ENCODE measurements at places on chromosomes 3 and 15.

GRCh38 chr15:45521596-45522327, 793 bp downstream of the SLC30A4 start:
- peak; percentile 14 for DNase-seq

DNA sequence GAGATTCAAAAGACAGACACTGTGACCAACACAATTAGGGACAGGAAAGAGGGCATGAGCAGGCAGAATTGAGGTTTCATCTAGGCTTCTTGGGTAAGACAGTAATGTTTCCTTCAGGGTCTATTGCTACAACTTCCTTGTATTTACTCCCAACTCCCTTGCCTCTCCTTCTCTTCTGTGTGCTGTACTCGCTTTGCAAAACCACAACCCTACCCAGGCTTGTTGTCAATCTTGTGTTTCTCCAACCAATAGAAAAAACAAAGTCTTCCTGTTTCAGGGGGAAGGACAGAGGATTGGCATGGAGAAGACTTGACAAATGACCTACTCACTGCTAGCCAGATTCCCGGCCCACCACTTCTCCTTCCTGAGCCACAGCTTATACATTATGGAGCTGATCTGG, 36.3 kb upstream of the MASP1 start:
- DNase-seq: no peak

DNA sequence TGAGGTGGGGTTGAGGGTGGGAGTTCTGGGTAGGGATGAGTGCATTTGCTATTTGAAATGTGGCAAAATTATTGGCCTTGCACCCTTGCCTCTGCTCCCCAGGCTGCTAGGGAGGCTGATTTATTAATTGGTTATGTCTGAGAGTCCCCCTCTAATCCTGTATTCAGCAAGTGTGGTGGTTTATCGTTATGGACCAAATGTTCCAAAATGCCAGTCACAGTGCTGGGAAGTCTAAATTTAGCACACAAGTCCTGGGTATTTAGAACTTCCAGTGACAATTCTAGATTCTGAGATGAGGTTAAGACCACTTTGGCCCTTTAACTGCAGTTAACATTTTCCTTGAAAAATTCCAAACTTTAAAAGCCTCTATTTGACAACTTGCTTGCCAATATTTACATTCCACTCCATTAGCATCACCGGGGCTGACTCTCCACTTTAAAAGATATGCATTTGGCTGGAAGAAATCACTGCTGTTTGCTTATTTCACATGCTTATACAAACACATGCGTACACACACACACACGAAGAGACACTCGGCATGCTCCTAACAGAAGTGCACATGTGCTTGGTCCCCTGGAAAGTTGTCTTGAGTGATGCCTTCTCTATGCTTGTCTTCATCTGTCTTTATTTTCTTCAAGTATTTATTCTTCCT, 247.7 kb downstream of the IL20RB start:
- DNase-seq: no peak

- no peak for DNase-seq
Observed at GRCh38 chr3:53354945-53355498, 7.7 kb upstream of the DCP1A start.

DNA sequence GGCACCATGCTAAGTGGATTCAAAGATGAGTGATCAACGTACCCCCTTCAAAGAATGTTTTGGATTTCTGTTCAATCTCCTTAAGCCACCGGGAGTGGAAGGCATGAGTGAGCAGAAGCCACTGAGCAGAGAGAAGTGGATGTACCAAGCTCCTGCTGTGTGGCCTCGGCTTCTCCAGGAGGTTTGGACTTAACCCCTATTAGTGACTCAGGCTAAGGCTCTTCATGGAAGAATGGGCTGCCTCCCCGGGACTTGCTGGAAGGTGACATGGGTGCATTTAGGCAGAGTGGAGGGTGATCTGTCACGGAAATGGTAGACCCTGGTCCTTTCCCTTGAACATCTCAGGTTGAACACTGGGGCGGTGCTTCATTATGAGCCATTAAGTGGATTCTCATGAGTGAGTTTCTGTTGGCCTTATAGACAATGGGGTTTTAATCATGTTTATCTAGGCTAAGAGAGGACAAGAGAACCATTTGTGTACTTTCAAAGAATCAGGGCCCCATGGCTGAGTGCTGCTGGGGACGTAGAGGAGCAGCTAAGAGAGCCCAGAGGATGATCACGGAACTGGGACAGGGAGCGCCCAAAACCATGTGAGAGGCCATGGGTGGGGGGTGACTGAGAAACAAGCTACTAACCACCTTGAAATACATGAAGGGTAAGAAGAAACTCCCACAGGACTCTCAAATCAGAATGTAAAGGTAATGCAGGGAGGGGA, 62.2 kb downstream of the HES1 start:
- no peak for DNase-seq
